Left renal pelvis (tissue), 4 donors: ENCODE measurements at places on chromosomes 7 and 10.
A peak's percentile ranks its signal among the peaks of the same experiment; 100 is the strongest.

GRCh38 chr10:31172925-31173324 lies 141.3 kb upstream of the ZNF438 start:
- DNase-seq, result no peak

DNA sequence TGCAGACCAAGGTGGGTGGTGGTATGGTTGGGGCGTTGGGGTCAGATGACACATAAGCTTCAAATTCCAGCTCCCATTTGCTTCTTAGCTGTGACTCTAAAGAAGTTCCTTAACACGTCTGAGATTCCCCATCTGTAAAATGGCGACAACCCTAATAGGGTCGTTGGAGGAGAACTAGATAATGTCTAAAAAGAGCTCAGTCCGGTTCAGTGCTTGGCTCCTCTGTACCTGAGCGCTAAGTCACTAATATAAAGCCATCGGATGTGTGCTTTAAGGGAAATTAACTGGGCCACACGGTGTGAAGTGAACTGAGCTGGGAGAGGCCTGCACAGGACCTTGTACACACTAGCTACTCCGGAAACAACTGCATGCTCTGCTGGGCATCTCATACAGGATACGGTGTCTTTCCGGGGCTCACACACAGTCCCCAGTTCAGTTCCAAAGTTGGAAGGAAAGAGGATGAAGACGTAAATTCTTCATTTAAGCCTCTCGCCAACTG lies 476 bp upstream of the ZFYVE27 start:
- DNase-seq, result no peak

GRCh38 chr10:21030091-21030490 lies 133.0 kb upstream of the NEBL start:
- DNase-seq, result no peak

DNA sequence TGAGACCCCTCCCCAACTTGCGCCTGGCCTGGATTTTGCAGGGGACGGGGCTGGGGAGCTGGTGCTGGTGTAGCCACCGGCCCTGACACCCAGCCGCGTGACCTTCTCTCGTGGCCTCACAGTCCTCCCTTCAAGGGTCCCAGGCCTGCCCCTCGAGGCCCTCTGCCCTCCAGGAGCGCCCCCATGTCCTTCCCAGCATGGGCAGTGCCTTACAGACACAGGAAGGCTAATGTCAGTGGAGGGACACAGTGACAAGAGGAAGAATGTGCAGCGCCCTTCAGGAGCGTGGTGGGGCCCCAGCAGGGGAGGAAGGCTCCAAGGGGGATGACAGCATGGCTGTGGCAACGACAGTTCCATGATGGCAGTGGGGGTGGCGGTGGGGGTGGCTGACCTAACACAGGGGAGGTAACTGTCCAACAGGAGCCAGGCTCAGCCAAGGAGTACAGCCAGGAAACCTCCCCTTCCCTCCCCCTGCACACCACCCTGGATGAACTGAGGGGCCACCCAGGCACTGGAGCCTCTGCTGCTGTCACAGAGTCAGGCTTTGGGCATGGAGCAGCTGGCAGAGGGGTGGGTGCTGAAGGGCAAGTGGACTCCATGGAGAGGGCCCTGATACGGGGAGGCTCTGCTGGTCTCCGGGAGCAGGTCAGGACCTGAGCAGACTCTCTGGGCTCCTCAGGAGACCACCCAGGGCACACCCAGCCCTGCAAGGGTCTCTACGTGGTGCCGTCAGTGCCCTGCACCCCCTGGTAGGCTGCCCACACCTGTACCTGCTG lies 76.0 kb upstream of the RET start:
- no peak for DNase-seq

DNA sequence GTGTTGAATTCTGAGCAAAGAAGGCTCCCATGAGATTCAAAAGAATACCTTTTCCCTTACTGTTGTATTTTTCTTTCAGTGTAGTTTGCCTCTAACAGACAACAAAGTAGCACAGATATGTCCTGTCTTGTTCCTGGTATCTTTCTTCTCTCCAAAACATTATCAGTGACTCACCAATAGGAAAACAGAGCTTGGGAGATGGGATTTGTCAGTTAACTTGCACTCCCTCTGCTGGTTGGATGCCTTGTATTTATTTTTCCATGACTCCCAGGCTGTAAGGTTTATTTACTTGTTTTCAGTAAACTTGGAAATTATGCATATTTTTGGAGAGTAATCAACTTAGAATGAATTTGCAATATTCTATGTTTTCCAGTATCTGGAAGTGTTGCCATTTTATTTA lies 129.7 kb downstream of the SAMD9 start:
- peak; percentile 2 for DNase-seq

- no peak for DNase-seq
Observed at GRCh38 chr7:12570534-12571461, at the start of gene SCIN. TSS of gene SCIN (plus strand) at chr7:12570720. CDS start at chr7:12570787, 67 bp downstream.

GRCh38 chr10:88080213-88080612 lies 216.8 kb downstream of the PTEN start:
- no peak for DNase-seq

DNA sequence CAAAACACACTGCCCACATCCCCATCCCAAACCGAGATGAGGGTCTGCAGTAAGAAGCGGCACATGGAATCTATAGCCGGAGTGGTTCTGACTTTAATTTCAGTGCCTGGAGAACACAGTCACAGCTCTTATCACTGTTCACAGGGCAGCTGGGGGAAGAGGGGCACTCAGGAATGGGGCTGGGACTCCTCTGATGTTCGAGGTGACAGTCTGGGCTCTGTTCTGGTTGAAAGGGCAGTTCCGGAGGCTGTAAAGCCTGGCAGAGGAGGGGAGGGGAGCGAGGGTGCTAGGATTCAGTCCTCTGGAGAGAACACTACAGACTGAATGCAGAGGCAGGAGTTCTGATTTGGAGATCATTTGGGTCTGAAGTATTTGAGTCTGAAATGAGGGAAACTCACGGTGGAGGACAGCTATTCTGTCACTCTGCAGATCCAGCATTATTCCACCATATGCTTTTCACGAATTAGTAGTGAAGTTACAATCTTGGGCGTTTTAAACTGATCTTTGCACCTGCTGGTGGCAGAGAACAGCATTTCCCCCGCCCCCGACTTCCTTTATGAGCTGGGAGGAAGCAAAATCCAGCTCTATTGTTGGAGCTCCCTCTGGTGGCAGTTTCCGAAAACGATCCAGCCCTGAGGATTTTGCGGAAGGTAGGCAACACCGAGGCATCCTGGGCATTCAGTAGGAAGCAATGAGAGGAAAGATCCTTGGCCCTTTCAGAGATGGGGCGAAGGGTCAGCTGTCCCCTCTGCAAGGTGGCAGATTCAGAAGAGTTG lies 22.7 kb upstream of the KCNK18 start:
- peak; percentile 77 for DNase-seq

DNA sequence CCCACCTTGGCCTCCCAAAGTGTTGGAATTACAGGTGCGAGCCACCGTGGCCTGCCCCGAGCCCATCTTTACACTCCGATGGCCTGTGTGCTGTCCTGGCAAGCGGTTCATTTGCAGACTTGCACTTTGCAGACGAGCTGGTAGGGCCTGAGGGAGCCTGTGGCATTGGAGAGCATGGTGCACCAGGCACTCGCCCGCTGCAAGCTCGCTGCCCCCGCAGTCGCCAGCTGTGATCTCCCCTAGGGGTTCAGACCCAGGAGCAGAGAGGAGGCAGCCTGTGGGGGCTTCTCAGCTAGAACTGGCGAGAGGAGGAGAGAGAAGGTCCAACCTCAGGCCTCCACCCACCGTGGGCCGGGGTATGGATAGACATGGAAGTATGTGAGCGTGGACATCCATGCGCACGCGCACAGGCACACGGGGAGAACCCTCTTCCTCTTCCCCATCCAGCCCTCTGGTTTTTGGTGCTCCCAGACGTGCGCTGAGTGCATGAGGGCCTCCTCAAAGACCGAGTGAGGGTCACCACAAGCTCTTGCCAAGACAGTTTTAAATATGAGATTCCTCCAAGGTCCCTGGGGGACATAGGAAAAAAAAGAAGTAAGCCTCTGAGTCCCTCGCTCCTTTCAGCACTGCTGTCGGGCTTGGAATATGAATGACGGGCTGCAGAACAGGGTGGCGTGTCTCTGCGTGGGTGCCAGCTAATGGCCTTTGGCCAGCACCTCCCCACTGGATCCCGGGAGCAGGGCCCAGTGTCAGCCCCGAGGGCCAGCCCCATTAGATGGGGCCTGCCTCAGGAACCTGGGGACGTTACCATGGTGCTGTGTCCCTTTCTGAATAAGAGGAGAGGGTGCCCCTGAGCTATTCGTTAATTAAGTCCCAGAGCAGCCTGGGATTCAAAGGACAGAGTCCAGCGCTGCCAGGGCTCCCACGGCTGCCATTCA lies 15.1 kb upstream of the TTYH3 start:
- DNase-seq, result no peak

DNA sequence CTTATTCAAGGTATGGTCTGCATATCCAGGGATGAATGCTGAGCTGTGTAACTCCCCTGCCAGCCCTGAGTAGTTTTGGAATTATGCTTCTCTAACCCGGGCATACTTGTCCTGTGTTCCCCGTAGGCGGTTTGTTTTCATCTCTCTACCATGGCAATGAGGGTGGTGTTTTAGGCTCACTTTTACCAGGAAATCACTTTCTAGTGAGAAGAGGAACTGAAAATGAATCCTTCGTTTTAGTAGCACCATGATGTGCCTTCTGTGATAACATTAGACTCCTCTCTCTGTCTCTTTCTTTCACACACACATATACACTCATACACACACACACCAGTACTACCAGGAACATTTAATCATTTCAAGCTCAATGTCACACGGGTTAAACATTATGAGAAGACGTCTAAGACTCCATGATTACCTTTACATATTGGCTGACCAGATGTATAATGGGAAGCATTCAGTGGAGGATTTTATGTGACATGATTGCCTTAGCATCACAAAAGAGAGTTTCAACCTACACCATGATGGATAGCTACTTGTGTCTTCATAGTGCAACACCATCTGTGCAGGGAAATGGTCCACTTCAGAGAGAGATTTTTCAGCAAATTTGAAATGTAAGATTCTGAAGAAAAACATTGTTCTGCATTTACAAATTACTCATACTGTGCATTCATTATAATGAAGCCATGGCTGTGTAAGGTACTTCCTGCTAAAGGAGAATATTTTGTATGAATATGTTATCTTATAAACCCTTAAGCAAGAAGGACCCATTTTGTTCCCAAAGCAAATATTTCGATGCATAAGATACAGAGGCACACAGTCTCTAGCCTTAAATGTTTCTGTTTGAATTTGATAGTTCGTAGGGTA lies 31.0 kb upstream of the PFKP start:
- DNase-seq, result no peak

DNA sequence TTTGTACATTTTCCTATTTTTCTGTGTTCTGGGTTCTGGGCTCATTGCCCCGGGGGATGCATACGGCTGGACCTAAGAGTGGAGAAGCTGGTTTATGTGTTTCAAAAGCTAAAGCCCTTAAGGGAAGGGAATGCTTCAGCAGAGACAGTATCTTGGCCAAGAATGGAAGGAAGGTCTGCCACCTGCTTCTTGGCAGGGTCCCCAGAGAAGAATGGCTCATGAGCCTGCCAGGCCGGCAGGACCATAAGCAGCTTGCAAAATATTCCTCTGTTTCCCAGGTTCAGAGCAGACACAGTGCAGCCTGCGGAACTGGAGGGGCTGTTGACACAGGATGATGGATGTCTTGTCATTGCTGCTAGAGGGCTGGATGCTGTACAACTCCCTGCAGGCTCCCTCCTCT lies 7.8 kb upstream of the ABHD11 start:
- no peak for DNase-seq

GRCh38 chr7:2409745-2410414 lies 6.5 kb downstream of the CHST12 start:
- DNase-seq, result no peak

- no peak for DNase-seq
Observed at GRCh38 chr10:70124415-70124814, 8.2 kb downstream of the AIFM2 start.

DNA sequence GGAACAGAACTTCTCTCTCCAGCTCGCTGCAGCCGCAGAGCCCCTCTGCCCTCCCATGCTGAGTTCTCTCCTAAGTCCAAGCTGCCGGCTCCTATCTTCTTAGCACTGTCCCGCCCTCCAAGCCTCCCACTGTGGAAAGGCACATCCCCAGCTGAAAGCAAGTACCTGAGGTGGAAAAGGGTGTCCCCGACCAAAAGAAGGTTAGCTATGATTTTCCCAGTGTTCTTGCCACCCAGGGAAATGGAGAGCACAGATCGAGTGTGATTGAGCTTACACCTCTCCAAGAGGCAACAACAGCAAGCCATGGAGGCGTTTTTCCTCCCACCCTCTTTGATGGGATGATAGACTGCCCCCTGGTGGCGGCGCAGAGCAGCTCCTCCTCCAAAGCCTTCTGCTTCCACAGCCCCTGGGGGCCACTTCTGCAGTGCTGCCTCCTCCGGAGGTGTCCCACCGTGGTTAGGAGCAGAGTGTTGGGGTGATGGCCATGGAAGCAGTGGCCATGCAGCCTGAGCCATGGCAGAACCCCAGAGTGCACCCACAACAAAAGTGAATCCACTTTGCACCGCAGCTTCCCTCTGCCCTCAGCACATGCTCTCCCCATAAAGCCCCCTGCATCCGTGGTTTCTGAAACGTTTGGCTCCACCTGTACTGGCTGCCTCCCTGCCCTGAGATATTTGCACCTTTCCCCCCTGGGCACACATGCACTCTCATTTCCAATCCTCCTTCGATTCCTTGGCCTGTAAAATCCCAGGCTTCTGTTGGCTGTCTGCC lies 143.1 kb upstream of the STK17A start:
- no peak for DNase-seq

DNA sequence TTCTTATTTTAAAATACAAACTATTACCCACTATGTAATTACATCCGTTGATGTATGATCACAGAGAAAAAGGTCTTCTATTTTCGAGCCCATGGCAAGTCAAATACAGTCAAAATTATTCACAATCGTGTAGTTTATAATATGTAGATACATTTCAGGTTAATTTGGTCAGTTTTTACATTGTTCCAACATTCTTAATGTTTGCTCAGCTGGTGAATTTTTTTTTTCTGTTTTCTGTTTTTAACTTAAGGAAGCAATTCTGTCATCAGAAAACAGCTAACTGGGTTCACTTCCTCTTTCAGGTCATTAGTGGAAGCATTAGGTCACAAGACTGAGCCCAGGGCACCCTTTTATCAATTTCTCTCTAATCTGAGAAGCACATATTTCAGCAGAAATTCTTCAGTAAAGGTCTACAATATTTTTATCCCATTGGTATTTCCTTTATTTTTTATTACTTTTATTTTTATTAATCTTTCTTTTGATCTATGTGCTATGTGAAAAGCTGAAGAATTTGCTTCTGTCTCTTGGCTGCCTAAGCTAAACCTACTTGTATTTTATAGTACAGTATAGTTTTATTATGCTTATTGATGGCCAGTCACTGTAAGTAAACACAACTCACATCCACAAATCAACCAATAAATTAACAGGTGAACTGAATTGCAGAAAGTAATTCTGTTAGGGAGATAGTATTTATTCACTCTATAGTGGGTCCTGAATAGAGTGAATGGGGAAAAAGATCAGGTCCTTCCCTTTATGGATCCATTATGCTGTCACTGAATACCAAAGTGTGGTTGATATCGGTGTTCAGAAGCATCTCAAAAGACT lies 84.6 kb downstream of the ICA1 start:
- no peak for DNase-seq

- DNase-seq, result no peak
Observed at GRCh38 chr7:145082366-145083161, 246.7 kb upstream of the TPK1 start.
